ENCODE measurements at places on chromosomes 5 and 9. TPM values are rescaled to one million over a fixed set of nuclear protein-coding genes. Genes with fewer than 3 reads are reported as not detected.

GRCh38 chr5:74765929-74766328 is 988 bp downstream of the GFM2 start:
- DNase-seq = no peak

DNA sequence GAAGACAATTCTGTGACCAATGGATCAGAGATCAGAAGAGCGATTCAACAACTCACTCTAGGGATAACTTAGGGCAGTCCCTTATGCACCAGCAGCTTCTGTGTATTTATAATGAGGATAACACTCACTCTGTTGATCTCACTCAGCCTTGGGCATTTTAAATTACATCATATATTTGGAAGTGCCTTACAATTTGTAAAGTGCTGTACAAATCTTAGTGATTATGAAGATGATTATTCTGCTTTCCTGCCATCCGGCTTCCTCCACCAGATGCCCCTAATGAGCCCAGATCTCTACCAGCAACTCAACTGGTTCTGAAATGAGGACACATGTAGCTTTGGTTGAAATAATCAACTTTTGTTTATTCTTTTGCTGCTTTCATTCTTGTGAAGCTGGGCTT is 105.3 kb downstream of the PCSK1 start:
- no peak for DNase-seq

The STKLD1 gene
- total RNA-seq = 0.94 TPM

- no peak for DNase-seq
These were observed 78.2 kb downstream of the GRAMD2B start for GRCh38 chr5:126501448-126501847.

The PSD2 gene
- not detected for total RNA-seq

GRCh38 chr5:14405267-14405666 is 176.3 kb upstream of the OTULINL start:
- no peak for DNase-seq

- DNase-seq = no peak
These were observed 27.7 kb downstream of the CDH9 start for GRCh38 chr5:27010646-27011045.

DNA sequence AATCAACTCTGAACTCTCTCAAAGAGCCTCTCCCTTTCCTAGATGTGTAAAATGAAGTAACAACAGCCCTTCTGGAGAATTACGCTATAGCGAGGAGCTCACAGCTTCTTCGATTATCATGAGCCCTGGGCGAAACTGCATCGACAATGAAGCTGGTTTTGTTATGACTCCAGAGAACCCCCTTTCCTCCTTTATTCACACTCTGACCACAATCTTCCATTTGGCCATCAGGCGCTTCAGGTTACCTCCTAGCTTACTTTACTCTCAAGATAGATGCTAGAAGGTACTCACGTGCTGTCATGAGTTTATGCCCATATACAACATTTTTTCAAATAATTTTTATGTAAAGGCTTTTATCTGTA is 362.7 kb upstream of the RFX3 start:
- no peak for DNase-seq

- no peak for DNase-seq
These were observed 94.9 kb downstream of the HTR4 start for GRCh38 chr5:148559461-148559860.

- no peak for DNase-seq
These were observed 45.1 kb upstream of the GLIS3 start for GRCh38 chr9:4344946-4345345.

- DNase-seq = no peak
These were observed 320.2 kb upstream of the RGMB start for GRCh38 chr5:98453296-98453695.

DNA sequence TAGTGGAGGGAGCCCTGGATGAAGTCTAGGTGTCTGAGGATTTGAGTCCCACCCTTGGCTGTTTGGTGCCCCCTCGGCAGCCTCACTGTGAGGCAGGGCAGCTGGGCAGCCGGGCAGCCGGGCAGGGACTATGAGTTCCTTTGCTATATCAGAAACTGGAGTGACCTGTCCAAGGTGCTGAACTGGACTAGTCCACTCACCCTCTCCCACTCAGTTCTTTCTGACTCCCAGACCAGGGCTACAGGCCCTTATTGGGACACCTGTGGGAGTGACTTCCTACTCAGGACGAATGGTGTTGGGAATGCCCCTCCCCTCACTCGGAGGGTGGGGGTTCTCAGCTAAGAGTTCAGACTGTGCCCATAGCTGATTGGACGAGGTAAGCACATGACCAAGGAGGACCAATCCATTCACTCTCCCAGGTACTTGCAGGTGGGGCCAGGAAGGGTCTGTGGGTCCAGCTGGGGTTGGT is 34.1 kb upstream of the RAPGEF1 start:
- peak; percentile 60 for DNase-seq

- DNase-seq = no peak
These were observed 92.5 kb downstream of the FBXW11 start for GRCh38 chr5:171913987-171914273.

The LECT2 gene
- total RNA-seq = not detected

The PCDHA11 gene
- 0.64 TPM for total RNA-seq

- DNase-seq = no peak
These were observed 14.9 kb upstream of the MACIR start for GRCh38 chr5:103243665-103244064.

GRCh38 chr9:37574241-37574721 is 1.9 kb downstream of the FBXO10 start:
- no peak for DNase-seq

GRCh38 chr5:72510610-72511181 is 3.5 kb upstream of the ZNF366 start:
- no peak for DNase-seq

The PIP5KL1 gene
- total RNA-seq = 0.17 TPM

The ZNF474 gene
- total RNA-seq = 0.29 TPM

GRCh38 chr9:124320062-124320973 is 62.6 kb downstream of the NEK6 start:
- peak; percentile 75 for DNase-seq

GRCh38 chr9:94232428-94232827 is 26.7 kb upstream of the ZNF169 start:
- no peak for DNase-seq

- DNase-seq = no peak
These were observed 533.3 kb downstream of the CDH12 start for GRCh38 chr5:22319798-22320197.

DNA sequence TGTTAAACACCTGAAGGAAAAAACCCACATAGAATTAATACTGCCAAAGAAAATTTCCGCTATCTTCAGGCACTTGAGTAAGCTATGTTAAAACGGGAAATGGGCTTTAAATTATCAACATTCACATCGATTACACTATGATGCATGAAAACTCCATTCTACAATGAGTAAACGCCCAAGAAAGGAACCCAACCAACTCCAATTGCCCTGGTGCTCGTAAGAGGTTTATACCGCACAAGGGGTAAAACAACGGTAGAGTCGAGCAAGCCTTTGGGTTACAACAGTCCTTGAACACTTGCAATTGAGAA is 1.0 kb downstream of the AGTPBP1 start:
- no peak for DNase-seq

The UNC5A gene
- total RNA-seq = 19.5 TPM

DNA sequence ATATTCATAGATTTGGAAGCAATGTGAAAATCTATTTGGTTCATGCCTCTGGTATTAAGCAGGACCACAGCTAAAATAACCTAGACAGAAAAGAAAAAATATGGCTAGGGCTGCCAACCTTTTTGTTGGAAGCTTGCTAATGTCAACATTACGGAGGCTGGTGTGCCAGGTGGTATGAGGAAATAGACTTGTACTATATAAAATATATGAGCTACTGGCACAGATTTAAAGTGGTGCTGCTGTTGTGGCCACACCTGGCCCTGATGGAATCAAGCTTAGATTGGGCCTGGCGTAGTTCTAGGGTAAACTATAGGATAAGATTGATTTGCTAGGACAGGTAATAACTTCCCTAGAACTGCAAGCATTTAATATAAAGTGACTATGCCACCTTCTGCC is 10.6 kb upstream of the PARP8 start:
- peak; percentile 45 for DNase-seq

The WDR38 gene
- not detected for total RNA-seq

- DNase-seq = no peak
These were observed 198.1 kb downstream of the LURAP1L start for GRCh38 chr9:12972608-12973589.

GRCh38 chr9:137658781-137659180 is 40.0 kb downstream of the EHMT1 start:
- no peak for DNase-seq

- DNase-seq = no peak
These were observed 61.7 kb downstream of the PPP2R2B start for GRCh38 chr5:146816775-146817387.

DNA sequence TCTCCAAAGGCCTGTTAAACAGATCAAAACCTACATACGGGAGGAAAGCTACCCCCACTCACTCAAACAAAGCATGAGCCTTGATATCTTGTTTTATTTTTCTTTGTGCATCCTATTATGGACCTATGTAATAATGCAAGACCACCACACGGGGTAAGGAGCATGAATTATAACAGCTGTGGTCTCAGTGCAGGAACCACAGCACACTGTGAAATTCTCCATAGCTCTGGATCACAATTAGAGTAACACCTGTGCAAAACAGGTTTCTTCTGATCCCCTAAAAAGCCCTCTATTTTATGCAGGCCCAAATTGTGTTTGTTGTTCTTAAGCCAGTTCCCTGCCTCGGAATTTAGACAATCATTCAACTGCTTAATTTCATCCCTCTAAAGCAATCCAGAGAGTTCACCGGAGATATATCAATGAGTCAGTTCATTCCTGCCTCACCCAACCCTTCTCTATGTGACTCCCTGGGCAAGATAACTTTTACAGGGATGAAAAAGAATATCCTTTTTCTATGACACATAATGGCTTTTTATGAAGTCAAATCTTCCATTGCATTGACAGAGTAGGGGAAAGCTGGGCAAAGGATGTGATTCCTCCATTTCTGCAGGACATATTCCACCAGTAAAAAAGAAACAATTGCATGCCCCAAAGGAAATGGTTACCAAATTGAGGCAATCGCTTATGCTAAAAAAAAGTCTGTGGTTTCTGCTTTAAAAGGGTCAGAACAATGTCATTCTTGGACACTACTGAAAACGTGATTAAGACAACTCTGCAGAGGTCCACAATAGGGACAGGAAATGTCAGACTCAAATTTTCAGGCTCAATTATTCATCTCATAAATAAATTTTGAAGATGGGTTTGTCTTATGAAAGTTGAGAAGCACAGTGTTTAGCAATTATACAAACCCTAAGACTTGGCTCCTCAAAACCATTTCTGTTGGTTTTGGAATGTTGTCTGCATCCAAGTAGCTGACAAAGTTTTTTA is 41.6 kb upstream of the FST start:
- DNase-seq = no peak

DNA sequence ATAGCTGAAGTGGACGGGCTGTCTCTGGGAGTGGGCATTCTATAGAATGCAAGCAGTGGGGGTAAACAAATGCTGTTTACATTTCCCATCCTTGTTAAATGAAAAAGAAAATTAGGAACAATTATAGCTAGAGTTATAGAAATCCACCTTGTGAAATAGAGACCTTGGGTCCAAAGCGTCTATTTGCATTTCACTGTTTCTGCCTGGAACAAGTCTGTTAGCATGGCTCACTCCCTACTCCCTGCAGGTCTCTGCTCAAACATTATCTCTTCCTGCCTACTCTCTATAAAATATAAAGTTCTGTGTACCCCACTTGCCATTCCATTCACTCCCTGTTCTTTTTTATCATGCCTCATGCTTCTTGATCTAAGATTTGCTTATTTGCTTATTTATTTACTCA is 975.7 kb upstream of the WWC1 start:
- DNase-seq = no peak

- no peak for DNase-seq
These were observed 409.1 kb downstream of the TAF11L14 start for GRCh38 chr5:18043344-18043743.

- no peak for DNase-seq
These were observed 4.7 kb upstream of the MYMK start for GRCh38 chr9:133529457-133529856.

The MYOZ3 gene
- not detected for total RNA-seq

DNA sequence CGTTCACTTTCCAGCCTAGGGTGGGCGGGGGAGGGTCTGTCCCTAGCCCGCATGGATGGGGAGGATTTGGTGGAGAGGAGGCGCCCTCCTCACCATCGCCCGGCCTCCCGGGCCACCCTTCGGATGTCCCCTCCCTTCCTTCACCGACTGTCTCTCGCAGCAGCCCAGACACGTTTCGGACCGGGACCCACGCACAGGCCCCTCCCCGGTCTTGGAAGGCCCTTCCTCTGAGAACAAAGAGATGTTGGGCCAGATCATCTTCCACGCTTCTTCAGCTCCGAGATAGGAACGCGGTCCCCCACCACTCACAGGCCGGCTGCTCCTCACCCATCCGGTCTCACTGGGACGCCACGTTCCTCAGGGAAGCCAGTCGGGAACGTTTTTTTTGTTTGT is 640 bp upstream of the DPM2 start:
- DNase-seq = no peak

The NR5A1 gene
- not detected for total RNA-seq

The STPG3 gene
- not detected for total RNA-seq

The GPR151 gene
- total RNA-seq = not detected

- DNase-seq = no peak
These were observed 100.7 kb upstream of the IL7R start for GRCh38 chr5:35755966-35756365.

DNA sequence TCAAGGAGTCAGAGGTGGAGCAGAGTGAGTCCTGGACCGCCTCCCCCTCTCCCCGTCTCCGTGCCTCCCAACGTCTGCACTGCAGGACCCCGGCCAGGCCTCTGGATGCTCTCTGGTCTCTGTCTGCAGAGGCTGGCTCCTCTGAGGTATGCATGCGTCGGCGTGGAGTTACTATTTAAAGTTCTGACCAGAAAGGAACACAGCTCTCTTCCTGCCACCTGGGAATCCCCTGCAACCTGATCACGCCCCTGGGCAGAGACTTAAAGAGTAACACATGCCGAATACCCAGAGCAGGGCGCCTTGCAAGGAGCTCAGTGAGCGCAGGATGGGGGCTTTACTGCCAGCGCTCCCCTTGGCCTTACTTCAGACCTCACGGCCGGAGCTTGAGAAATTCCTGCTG is 16.0 kb downstream of the ANXA6 start:
- DNase-seq = no peak

The ALDH1A1 gene
- 17.7 TPM for total RNA-seq

DNA sequence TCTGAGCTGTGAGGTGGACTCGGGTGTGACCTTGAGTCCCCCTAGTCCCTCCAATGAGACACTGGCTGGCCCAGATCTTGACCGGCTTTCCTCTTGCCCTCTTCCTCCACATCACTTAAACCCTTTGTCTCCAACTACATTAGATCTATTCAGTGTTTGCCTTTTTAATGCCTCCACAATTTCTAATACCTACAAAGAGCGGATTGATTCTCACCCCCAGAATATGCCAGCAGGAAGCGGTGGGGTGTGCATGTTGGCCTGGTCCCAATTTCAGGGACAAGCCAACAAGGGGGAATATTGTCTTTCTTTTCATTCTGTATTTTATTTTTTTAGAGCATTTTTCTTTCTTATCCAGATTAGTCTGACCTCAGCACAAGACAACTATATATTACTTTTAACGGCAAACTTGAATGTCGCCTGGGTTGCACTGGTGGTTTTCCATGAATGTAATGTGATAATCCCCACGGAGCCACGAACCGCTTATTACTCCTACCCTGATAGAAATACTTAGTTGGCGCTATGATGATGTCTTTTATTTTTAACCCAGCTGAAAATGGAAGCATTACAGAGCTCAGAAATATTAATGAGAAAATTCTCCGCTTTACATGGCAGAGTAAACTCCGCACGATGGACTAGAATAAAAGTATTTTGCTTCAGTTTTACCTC is 68.5 kb upstream of the MYO10 start:
- no peak for DNase-seq

The OR1B1 gene
- total RNA-seq = not detected

Data from Calu3 (cell line).